ENCODE measurements at places on chromosomes 1 and 21.

- no peak for DNase-seq
Observed at GRCh38 chr1:150256554-150257341, 826 bp upstream of the CA14 start.

DNA sequence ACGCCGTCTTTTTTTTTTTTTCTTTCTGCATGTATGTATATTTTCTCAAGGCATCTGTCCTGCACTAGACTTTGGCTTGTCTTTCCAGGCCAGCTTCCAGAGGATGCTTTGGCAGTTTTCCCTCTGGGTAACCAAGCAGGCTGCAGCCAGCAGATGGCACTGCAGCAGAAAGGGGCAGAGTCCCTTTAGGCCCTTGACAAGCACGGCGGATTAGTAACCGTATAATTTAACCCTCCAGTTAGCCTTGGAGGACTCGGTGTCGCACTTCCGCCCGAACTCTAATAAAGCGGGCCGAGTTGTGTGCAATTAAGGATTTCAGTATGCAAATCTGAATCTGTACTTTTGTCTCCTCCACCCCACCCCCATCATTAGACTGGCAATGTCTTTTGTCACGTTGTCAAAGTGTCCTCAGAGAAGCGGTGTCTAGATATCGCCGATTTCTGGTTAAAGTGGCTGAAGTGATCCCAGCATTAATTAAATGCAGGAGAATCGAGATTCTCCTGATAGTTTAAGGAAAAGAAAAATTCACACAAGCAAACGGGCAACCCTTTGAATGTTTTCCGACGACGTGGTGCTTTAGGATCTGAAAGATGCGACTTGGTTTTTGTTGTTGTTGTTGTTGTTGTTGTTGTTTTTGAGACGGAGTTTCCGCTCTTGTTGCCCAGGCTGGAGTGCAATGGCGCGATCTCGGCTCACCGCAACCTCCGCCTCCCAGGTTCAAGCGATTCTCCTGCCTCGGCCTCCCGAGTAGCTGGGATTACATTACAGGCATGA is 1.1 kb upstream of the TMEM167B start:
- DNase-seq = no peak

DNA sequence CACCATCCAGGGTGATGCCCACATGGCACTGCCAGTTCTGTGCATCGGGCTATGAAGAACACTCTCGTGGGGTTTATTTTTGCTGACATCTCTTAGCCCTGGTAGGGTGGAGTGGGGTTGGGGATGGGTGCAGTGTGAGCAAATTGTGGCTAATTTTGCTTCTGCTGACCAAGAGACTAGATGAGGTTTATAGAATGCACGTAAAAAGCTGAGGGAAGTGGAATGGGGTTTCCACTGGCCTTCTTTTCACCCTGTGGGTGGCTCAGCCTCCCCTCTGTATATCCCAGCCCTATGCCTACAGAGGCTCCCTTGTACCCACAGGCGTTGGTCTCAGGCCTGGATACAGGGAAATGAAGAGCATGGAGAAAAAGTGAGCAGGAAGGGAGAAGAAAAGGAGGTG is 44.1 kb upstream of the RAB4A start:
- DNase-seq = no peak

DNA sequence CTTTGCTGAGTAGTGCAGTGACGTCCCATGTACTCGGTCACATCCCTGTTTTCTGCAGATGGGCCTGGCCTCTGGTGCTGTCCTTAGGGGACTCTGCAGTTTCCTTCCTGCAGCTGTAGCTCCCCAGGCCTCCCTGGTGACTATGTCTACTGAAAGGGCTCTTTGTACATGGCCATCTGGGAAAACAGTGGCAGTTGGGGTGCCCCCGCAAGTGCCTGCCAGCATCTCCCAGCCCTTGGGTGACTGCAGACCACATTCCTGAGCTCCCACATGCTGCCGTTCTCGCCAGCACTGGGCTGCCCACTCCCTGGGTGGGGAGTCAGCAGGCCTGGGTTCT is 37.5 kb upstream of the KCNA10 start:
- DNase-seq = no peak

- DNase-seq = no peak
Observed at GRCh38 chr1:227066999-227067398, 126.9 kb downstream of the COQ8A start.

GRCh38 chr1:67607699-67608098 is 77.3 kb upstream of the GADD45A start:
- DNase-seq = no peak

DNA sequence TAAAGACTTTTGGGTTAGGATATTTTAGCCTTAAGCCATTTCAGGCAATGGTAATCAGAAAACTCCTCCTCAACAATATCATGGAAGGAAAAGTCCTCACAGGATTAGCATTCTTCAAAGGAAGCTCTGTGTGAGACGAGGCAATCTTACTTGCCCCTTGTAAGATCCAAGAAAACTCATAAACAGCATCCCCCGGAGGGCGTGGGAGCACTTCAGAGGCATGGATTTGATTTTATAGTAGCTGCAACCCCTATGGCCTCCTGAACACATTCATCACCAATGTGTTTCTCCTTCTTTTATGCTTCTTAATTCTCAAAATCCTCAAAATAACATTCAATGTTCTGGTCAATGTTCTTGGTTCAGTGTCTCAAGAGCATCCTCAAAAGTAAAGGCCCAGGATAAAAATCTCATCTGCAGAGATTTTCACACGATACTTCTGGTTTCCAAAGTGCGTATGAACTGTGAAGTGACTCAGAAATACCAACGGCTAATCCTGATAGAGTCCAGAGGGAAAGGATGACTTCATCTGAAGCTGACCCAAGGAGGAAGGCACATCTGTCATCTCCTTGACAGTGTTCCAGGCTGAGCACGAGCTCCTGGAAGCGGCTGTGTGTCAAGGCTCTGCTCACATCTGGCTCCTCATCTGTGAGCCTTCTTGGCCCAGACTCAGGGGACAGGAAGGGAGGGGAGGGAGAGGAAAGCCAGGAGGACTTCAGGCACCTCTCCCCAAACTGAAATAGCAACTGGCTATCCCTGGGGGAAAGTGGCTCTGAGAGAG is 49.3 kb upstream of the PSEN2 start:
- no peak for DNase-seq

DNA sequence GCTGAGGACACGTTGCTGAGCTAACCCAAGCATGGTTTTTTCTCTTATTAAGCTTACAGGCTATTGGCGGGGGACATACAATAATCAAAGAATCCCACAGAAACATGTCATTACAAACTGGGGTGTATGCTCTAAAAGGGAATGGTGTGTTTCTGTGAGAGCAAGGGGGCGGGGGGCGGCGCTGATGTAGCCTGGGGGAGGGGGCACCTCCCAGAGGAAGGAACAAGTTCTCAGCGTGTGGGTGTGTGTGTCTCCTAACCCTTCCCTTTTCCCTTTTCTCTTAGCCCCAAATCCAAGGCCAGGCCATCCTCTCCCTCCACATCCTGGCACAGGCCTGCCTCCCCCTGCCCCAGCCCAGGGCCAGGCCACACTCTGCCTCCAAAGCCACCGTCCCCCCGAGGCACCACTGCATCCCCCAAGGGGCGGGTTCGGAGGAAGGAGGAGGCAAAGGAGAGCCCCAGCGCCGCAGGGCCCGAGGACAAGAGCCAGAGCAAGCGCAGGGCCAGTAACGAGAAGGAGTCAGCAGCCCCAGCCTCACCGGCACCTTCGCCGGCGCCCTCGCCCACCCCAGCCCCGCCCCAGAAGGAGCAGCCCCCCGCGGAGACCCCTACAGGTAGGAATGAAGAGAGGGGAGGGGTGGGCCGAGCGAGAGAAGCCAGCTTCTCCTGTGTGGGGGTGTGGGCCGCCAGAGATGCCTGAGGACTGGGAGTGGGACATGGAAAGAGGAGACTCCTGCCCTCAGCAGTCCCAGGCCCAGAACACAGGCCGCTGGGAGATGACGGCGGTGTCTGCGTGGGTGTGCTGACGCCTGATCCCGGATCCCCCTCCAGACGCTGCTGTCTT is 21.9 kb downstream of the MAP7D1 start:
- DNase-seq = no peak

GRCh38 chr1:41242342-41243078 is 404 bp upstream of the SCMH1 start:
- peak; percentile 83 for DNase-seq

Data from activated CD8-positive, alpha-beta memory T cell treated with anti-CD3 and anti-CD28 coated beads for 24 hours (primary cell).